Caki2 (cell line): ENCODE measurements at places on chromosomes 7 and 10. TPM values are rescaled to one million over a fixed set of nuclear protein-coding genes. Genes with fewer than 3 reads are reported as not detected.

PNLIPRP3 gene
- not detected in 2 replicates for total RNA-seq

PIP gene
- total RNA-seq, result not detected in 2 replicates

TSPAN12 gene
- total RNA-seq, result 45.3 and 46.5 TPM in 2 replicates

ZNF365 gene
- 3.4 and 10.1 TPM in 2 replicates for total RNA-seq

SLC12A9 gene
- 16.5 and 19.8 TPM in 2 replicates for total RNA-seq

BLNK gene
- not detected in 2 replicates for total RNA-seq

CADPS2 gene
- total RNA-seq, result 6.5 and 8.6 TPM in 2 replicates

PALD1 gene
- 1.3 and 1.6 TPM in 2 replicates for total RNA-seq

ZDHHC4 gene
- total RNA-seq, result 103 and 129 TPM in 2 replicates

NXPH1 gene
- total RNA-seq, result 0.14 TPM in 1 of 2 replicates, not detected in the other

MKI67 gene
- total RNA-seq, result 8.8 and 10.5 TPM in 2 replicates

- DNase-seq, result no peak
Observed at GRCh38 chr7:95710711-95711110, 61.6 kb upstream of the DYNC1I1 start.

GRCh38 chr7:47282790-47283496 lies 299.0 kb downstream of the TNS3 start:
- no peak for DNase-seq

DNA sequence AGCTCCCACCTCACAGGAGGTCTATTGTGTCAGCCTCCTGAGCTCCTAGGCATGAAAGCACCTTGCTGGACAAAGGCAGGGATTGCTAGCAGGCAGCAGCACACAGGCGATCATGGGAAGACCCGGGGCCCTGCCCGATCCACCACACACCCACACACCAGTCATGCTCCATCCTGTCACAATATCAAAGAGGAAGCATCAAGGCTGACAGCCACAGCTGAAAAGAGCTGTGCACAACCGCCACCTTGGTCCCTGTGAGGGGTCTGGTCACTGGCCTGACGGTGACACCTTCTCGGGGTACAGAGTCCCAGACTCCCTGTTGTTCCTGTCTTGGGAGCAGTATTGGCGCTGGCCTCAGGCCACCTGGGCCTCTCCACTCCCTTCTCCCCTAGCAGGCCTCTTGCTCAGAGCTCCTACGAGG lies 89.7 kb upstream of the RET start:
- DNase-seq, result no peak

DNA sequence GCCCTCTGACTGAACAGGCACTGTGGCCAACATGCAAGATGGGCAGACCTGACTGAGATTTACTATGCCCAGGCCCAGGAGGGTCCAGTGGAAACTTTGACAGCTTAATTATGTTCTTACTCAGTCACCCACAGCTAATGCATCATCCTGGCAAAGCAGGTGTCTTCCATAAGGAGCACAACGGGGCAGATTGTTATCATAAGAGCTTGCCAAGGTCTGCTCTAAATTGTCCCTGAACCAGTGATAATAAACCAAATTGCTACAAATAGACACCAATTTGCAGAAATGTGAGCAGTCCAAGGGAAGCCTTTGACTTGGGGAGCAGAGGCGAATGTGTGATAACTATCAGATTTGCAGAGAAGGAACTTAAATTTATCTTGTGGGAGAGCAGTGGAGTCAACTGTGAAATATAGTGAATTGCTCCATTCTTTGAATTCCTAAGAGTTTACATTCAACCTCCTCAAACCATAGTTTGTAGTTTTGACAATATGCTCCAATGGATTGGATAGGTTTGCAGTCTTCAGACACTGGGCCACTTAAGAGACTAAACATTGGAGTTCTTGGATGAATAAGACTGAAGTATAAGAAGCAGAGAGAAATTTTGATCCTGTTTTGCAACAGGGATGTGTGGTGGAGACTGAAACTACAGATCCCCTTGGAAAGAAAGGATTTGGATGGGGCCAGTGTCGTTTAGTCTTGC lies 494.7 kb downstream of the CCSER2 start:
- no peak for DNase-seq

GRCh38 chr7:132643302-132643701 lies 67.0 kb upstream of the PLXNA4 start:
- DNase-seq, result no peak

DNA sequence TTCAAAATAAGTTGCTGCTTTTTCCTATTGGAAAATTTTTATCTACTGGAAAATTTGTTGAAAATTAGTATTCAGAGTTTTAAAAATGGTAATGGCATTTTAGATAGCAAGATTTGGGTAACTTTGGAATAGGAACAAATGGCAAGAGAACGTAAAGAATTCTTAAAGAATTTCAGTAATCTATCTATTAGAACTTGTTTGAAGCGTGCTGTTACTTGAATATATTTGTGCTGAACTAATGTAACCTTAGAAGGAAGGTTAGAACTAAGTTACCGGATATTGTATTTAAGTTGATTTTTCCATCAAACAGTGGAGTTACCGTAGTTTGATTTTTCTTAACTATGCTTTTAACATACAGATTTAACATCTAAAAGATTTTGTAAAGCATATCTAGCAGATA lies 25.9 kb downstream of the SEPTIN7 start:
- DNase-seq, result no peak

DNA sequence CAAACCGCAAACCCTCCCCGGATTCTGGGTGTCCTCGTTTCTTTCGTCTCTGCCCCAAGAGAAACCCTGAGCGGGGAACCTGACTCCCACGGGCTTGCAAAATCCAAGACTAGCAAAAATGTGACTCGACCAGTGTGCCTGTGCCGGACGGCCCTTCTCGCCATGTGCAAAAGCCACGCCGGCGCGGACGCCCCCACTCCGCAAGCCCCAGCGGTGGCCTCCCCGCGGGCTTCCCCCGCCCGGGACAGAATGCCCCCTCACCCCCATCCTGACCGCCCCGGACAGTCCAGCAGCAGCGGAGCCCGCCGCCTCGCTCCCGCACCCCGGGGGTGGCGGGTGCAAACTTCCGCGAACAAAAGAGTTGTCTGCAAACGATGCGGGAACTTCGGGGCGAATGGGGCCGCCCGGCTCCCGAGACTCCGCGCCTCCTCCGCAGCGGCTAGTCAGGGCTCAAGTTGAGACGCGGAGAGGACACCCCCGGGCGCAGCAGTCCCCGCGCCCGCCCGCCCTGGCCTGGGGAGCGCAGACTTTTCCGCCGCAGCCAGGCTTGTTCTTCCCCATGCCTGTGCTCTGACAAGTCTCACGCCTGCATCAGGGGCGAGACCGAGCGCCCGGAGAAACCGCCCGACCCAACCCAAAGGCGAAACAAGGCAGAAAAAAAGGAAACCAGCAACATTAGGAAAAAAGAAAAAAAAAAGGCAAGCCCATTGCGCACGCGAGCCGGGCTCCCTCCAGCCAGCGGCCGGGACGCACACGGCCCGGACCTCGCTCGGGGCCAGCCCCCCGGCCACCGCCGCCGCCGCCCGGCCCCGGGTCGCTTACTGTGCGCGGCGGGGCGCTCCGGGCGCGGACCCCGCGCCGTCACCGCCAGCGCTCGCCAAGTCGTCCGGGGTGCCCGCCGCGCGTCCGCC lies 732 bp downstream of the FAM53B start:
- DNase-seq, result peak; percentile 40

DNA sequence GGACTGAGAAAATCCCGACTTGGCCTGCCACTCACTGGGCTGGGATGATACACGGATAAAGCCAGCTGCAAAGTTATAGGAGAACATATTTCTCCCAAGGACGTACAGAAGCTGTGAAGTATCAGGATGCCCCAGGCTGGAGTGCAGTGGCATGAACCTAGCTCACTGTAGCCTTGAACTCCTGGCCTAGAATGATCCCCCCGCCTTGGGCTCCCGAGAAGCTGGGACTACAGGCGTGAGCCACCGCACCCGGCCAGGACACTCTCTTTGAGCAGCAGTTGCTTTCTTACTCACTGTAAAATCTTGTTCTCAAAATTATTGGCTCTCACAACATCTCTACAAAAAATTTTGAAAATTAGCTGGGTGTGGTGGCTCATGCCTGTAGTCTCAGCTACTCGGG lies 50.4 kb downstream of the CLEC2L start:
- DNase-seq, result no peak

- no peak for DNase-seq
Observed at GRCh38 chr10:35446439-35446838, 110.1 kb downstream of the CCNY start.

- no peak for DNase-seq
Observed at GRCh38 chr7:47454069-47454973, 127.6 kb downstream of the TNS3 start.

DNA sequence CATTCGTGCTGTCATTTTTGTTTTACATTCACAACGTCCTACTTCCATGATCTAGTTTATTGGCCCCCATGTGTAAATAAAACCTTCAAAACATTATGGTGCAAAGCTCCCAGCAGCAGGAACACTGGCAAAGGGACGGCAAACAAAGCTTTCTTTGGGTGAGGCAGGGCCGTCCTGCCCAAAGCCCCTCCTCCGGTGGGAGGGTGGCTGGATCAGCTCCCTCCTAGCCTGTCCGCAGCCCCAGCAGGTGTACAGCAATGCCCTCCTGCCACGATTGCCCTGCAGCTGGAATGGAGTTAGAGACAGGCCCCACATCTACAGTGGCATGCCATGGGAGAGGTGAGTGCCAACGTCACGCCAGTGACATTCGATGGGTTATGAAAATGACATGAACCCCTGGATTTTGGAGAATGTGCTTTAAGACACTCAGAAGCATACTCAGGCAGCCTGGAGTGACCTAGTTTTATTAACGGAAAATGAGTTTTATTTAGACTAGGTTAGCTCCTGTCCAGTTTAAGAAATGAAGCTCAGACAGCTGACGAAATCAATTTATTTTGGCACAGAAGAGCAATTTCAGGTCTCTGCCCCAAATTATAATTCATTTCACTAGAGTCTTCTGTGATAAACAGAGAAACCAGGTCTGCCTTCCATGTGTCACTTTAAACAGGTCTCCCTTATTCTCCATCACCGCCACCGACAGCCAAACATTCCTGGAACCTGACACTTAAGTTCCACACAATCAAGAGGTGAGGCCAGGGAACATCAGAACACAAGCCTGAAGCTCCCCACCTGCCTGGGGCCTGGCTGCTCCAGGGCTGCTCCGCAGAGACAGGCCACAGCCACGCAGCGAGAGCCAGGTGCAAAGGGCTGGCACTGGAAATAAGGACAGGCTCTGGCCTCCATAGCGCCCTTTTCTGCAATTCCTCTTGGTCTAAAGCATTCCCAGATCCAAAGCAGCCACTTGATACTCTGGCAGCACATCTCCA lies 50.1 kb downstream of the VOPP1 start:
- DNase-seq, result no peak

DNA sequence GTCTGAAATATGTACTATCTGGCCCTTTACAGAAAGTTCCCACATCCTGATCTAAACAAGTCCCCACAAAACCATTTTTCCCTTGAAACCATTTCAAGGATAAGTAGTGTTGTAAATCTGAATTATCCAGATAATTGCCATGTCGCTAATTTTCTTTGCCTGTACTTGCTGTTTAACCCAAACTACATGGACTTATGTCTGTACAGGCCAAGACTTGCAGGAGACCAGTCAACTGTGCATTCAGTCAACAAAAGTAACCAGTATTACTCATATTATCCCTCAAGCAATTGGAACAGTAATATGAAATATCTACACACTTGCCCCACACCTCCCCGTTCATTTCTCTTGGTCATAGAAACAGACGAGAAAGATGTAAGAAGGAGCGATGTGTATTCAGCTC lies 347.8 kb upstream of the NFE2L3 start:
- peak; percentile 33 for DNase-seq

DNA sequence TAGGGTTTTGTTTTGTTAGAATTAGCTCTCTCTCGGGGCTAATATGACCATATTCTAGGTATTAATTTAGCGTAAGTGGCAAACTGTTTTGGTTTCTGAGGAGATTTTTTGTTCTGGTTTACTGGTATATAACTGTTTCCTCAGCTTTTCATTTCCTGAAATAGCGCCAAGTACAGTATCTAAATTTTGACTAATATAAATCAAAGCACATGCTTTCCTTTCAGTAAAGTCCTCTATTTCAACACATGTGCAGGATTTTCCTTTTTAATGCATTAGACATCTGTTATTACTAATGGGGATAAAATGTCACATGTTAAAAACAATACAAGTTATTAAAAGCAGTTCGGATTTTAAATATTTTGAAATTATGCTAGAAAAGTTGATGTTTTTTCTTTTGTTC lies 11.3 kb downstream of the FERD3L start:
- DNase-seq, result no peak

- DNase-seq, result peak; percentile 86
Observed at GRCh38 chr7:27199849-27200760, at the start of gene HOXA13. Gene HOXA13 (minus strand): TSS chr7:27200091. CDS start chr7:27200077, 14 bp downstream.

DNA sequence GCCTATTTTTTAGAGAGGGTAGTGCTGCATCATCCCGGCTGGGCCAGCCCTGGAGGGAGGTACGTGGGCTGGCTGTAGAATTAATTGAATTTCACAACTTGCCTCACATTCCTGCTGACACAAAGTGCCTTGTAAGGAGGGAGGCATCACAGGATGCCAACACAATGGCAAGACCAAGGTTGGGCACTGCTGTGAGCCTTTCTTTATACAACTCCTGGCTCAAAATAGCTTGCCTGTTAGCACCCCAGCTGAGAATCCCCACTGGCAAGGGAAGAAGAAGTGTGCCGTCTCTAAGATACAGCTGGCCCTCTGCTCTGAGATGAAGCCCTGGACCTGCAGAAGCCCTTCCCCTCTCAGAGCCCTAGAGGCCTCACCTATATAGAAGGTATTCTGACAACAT lies 873.9 kb downstream of the GRID1 start:
- no peak for DNase-seq

DNA sequence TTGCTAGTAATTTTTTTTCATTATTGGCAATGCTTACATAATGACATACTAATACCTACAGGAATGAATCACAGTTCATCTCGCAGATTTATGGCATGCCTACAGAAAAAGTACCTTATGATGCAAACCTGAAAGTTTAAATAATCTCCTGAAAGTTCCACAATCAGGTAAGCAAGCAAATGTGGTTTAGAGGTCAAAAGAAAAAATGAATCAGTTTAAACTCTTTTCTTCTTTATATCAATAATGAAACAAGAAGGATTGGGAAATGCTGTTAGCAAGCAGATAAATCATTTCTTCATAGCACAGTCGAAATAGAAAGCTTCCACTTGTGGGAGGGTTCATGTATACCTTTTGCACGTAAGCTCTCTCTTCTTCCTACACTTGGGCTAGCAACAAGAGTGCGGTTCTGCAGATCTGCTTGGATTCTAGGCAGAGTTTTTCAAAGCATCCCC lies 53.7 kb upstream of the MTPN start:
- no peak for DNase-seq

DNA sequence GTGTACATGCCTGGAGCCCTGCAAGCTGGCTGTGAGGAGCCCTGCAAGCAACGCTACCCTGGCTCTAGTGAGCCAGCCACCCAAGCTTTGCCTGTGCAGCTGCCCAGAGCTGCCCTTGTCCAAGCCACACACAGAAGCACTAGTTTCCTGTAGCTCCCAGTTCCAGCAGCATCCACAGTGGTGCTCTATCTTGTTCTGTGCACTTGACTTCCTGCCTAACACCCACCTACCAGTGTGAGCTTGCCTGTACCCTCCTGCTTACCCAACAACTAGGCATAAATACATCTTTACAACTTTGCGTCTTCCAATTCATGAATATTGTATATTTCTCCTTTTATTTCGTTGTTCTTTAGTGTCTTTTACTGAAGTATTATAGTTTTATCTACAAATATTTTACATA lies 32.2 kb upstream of the ZNF518A start:
- no peak for DNase-seq

GRCh38 chr7:31497516-31497915 lies 16.4 kb upstream of the ITPRID1 start:
- DNase-seq, result peak; percentile 52
